ENCODE measurements at places on chromosomes 1 and 21.

DNA sequence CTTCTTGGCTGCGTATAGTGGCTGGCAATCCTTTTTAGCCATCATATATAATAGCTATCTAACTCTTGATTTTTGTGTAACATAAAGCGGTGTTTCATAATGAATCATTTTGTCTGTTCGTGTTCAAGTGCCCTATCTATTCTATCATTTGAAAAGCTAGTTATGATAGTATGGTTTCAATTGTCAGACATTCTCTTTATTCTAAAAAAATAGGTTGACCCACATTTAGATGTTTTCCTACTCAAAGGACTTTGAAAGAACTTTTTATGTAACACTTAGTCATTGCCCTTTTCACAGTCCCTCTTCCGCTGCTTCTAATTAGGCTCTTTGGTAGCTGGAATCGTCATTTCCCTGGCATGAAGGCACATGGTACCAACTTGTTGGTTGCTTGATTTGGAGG is 272.2 kb upstream of the B3GALT2 start:
- no peak for DNase-seq

DNA sequence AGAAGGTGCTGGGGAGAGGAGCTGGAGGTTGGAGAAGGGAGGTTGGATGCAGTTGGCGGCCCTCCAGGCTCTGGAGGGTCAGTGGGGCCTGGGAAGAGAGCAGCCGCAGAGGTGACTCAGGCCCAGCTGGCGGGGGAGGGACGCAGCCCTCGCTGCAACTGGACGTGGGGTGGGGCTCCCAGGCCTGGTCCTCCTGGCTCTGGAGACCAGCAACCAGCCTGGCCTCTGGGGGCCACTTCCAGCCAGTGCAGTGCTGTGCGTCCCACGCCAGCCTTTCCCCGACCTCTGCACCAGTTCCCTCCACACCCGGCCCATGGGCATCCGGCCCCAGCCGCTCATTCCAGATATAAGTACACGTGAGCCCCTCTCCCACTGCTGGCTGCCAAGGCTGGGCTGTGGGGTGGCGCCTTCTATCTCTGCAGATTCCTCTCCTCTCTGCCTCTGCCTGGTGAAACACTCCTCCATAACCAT is 38.0 kb upstream of the COL18A1 start:
- no peak for DNase-seq

DNA sequence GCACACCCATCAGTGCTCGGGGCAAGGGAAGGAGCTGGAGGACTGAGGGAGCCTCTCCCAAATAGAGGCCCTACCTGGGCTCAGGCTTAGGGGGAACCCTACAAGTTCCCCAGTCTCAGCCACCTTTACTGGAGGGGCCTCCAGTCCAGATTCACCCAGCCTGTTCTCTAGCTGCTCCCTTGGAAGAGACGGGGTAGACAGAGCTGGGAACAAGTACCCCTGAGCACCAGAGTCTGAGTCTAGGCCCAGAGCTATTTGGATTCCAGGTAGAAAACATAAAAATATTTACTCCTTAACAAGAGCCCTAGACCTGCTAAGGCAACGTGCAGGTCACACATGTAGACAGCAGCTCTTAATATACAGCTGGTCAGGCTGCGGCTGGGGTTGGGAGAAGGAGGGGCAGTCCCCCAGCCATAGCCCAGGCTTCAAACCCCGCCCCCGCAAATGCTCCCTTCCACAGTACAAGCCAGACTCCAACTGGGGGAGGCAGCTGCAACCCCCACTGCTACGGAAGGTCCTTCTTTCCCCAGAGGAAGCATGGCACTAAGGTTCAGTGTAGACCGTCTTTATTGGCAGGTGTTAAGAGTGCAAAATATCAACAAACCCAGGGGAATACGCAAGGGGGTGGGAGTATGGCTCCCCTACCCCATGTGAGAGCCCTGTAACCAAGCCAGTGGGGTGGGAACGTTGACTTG is 8.0 kb downstream of the TENT5B start:
- DNase-seq, result no peak

DNA sequence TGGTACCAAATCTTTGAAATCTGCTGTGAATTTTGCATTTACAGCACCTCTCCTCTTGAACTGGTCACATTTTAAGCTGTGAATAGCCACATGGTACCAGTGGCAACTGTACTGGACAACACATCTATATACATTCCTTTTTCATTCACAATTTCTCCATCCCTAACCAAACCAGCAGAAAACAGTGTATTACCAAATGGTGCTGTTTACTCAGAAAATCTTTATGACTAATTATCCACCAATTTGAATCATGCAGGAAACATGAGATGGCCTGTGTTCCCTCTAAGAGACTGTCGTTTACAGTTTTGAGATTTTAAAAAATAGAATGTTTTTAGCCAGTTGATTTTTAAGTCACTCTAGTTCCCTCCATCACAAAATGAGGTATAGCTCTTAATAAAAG is 17.6 kb upstream of the CCT8 start:
- DNase-seq, result no peak

DNA sequence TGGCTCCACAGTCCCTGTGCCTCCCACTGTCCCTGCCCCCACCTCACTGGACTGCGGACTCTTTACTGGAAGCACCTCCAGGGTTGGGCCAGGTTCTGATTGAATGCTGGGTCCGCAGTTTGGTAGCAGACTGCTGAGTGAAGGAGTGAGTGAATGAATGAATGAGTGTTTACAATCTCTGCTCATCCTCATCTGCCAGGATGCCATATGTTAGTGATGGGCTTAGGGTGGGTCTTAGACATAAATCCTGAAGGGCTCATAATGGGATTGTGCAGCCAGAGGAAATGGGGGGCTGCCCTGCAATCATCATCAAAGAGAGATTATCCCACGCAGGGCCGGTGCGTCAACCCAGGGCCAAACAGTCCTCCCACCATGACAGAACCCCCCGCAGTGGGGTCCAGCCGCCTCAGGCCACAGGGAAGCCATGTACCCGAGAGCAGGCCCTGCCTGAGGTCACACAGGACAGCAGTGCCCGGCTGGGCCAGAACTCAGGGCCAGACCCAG is 26.1 kb downstream of the SLC1A7 start:
- DNase-seq, result no peak

DNA sequence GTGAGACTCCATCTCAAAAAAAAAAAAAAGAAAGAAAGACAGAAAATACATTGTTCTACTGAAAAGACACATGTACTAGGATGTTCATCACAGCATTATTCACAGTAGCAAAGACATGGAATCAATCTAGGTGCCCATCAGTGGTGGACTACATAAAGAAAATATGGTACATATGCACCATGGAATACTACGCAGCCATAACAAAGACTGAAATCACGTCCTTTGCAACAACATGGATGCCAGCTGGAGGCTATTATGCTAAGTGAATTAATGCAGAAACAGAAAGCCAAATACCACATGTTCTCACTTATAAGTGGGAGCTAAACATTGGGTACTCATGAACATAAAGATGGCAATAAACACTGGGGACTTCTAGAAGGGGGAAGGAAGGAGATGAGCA is 48.9 kb upstream of the SLC19A2 start:
- DNase-seq, result no peak

DNA sequence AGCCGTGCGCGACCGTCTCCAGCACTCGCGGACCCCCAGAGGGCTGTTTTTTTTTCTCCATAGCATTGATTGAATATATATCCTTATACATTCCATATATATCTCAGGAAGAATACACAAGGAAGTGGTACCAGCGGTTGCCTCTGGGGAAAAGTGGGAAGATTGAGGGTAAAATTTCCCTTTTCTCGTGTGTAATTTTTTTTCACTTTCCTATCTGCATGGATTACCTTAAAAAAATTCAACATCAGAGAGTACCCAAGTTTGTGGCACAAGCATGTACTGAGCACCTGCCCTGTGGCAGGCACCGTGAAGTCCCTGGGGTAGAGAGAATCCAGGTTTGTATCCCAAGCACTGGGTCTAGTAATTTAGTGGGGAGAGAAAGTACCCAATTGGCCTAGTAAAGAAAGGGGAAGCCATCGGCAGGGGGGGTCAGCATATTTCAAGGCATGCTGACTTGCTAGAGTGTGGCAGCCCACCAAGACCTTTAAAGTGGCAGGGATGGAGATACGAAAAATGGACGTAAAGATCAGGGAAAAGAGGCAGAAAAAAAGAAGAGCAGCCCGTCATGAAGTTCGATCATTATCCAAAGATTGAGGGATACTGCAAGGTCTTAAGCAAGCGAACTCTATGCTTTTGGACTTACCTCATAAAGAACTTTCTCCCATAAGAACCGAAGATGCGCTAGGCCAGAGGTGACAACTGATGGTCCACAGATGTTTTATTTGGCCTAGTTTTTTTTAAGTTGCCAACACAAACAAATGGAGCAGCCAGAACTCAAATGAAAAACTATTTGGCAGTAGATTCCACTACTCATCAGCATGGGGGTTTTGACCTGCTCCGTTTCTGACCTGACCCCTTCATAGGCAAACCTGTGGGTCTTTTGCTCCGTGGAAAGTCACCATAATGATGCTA is 1.5 kb upstream of the HMGN1 start:
- no peak for DNase-seq

DNA sequence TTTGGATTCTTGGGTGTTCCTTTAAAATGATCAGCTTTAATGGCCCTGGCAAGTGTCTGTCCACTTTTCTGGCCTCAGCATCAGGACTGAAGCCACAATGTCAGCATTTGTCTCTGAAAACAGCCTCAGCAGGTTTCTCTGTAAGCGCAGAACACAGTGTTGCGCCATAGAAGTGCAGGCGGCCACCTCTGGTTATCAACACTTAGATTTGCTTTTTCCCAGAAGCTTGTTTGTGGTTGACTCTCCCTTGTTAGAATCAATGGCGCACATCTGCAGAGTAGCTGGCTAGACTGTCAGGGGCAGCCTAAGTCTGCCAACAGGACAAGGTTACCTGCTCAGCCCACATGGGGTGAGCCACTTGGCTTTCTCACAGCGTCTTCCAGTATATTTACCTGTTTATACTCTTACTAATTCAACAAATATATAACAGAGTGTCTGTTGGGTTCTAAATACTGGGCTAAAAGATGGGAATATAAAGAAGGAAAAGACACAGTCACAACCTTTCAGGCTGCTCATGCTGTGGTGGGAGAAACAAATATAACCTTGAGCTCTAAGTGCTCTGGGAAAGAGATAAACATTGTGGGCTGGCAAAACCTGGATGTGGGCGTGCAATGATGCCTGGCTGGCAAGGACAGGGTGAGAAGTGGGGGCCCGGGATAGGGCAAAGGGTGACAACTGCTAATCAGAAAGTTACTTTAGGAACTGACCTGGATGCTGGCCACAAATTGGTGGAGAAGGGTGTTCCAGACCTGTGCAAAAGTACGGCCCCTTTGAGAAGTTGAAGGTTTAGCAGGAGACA is 149.3 kb upstream of the KIAA0040 start:
- no peak for DNase-seq

DNA sequence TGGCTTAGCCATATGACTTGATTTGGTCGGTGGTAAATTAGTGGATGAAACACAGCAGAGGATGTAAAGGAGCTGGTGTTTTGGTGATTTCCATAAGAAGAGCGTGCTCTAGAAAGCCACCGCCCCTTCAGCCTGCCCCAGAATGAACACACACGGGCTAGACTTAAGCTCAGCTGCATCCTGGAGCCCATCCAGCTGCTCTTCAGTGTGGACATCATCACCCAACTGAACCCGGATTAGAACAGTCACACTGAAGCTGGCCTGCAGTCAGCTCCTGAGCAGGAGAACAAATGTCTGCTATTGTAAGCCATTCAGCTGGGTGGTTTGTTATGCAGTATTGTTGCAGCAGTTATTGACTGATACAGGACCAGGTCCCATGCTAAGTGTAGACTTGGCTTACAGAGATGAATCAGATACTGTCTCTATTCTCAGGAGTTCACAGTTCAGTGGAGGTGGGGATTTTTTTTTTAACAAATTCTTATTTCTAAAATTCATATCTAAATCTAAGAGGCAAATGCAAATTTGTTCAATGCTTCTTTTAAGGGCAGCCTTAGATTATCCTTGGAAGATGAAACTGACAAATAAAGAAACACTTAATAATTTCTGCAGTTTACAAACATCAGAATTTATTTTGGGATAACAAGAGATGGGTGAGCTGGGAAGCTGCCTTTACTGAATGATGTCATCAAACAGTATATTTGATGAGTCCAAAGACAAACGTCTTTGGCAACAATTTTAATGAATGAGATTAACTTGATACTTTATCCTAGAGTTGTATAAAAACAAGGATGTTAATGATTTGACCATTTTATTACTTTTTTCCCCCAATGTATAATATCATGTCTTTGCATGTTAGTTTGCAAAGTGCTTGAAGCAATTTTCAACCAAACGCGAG is 251.2 kb downstream of the TRABD2B start:
- DNase-seq, result no peak

DNA sequence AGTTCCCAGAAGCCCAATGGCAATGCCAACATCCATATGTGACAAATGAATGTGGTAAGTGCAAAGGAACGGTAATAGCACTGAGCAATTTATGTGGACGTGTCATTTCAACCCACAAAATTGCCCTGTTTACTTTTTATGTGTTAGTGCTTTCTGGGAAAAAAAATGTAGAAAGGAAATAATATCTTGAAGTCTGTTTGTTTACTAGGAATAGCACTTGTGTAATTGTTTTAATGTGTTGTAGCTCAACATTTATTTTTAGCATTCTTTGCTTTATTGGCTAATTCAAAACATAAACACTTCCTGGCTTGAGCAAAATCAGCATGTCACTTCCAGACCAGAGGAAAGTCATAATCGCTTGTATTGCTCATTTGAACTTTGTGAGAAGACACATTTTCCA is 224.8 kb upstream of the KCNK2 start:
- DNase-seq, result no peak

DNA sequence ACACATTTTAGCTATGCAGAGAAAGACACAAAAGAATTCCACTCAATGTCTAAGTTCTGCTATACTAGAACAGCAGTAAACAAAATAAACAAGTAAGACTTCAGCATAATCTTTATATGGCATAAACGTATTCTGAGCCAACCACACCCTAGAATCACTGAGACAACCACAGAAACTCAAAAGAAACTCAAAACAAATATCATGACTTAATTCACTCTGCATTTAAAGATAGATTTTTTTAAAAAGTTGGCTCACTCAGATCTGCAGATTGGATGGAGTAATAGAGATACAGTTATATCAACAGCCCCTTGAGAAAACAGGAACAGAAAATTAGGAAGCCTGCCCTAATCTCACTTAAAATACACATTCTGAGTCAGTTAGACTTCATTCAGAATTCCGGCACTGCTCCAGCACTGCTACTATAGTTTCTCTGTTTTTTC is 95.0 kb downstream of the COL24A1 start:
- no peak for DNase-seq

DNA sequence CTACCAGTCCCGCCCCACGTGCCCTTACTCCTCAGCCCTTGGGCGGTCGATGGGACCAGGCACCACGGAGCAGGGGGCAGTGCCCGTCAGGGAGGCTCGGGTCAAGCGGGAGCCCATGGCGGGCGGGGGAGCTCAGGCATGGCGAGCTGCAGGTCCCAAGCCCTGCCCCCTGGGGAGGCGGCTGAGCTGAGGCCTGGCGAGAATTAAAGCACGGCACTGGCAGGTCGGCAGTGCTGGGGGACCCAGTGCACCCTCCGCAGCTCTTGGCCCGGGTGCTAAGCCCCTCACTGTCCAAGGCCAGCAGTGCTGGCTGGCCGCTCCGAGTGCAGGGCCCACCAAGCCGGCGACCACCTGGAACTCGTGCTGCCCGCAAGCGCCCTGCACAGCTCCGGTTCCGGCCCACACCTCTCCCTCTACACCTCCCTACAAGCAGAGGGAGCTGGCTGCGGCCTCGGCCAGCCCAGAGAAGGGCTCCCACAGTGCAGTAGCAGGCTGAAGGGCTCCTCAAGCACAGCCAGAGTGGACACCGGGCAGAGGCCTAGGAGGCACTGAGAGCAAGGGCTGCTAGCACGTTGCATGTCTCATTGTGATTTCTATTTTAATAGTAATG is 166.8 kb upstream of the FMN2 start:
- no peak for DNase-seq

Measured in activated naive CD4-positive, alpha-beta T cell (primary cell).